ENCODE measurements at places on chromosomes 12 and 14.

DNA sequence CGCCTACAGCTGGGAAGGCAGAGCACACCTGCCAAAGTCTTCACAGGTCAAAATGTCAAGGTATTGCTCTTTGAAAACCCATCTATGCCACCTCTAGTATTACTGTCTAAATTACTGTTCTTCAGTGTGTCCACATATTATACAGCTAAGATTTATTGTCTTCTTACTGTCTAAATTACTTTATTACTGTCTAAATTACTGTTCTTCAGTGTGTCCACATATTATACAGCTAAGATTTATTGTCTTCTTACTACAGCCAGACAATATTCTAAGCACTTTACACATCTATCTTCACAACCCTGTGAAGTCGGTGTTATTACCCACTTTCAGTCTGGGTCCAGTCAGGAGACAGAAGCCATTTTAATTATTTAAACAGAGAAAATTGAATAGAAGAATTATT, 173.9 kb downstream of the MYRFL start:
- DNase-seq = no peak

DNA sequence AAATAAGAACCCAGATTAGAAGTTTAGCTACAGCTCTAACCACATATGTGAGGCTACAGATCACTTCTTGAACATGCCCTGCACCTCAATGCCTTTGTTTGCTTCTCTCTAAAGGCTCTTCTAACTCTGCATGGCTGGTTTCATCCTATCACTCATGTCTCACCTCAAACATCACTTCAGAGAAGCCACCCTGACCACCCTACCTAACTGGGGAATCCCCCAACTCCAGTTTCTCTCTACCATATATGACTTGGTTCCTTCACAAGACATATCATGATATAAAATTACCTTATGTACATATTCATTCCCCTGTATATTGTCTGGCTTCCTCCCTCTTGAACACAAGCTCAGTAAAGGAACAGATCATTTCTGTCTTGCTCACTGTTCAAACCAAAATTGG, 250.2 kb upstream of the GRIP1 start:
- no peak for DNase-seq

- DNase-seq = no peak
Measured at GRCh38 chr12:50207424-50207823, 40.3 kb upstream of the CERS5 start.

GRCh38 chr14:30656190-30656632, 34.1 kb downstream of the SCFD1 start:
- peak; percentile 3 for DNase-seq

DNA sequence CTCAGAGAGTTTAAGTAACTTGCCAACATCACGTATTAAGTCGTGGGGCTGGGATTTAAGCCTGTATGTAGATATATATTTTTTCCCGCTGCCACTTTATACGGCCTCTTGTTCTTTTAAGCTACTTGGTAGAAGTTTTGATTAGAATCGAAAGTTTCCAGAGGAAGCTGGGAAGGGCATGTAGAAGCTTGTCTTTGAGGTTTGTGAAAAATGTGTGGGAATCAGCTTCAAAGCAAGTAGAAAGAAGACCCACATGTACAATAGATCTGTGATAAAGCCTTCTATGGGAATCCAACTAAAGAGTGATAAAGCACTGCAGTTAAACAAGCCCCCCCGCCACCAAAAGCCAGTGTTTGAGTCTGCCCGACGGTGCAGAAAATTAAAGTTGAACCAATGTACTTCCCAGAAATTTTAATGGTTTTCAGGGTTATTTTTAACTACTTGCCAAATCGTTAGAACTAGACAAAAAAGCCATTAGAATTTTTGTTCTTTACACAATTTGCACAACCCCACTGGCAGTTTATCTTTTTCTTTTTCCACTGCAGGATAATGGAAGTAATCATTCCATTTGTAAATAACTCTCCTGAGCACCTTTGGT, 25.5 kb downstream of the SERPINA11 start:
- no peak for DNase-seq

- no peak for DNase-seq
Measured at GRCh38 chr12:6228535-6229223, 28.5 kb downstream of the CD9 start.

DNA sequence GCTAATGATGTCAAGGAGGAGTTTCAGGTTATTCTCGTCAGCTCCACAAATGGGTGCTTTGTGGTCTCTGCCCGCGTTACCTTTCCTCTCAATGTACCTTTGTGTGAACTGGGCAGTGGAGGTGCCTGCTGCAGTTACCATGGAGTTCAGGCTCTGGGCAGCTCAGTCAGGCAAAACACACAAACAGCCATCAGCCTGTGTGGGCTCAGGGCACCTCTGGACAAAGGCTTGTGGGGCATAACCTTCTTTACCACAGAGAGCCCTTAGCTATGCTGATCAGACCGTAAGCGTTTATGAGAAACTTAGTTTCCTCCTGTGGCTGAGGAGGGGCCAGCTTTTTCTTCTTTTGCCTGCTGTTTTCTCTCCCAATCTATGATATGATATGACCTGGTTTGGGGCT, 16.7 kb upstream of the PAPLN start:
- DNase-seq = no peak

- no peak for DNase-seq
Measured at GRCh38 chr12:66235626-66236281, 46.7 kb downstream of the IRAK3 start.

- no peak for DNase-seq
Measured at GRCh38 chr14:21867541-21867940, 193.9 kb upstream of the OR4E1 start.

GRCh38 chr14:104708606-104709268, 15.3 kb upstream of the ADSS1 start:
- DNase-seq = peak; percentile 52

DNA sequence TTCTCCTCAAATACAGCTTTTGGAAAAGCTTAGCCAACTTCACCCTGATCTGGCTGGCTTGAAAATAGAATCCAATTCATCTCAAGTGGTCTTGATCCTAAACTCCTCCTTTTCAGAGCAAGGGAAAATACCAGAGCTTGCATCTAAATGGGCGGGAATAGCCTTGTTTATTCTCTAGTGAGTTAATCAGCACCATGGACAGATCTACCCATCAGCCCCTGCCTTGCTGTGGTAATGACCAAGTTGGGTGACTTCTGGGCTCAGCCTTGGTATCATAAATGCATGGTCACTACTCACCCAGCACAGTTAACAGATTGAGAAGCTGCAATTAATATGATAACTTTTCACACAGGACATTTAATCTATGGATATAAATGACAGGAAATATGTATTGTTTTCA, 196.6 kb downstream of the GLT1D1 start:
- no peak for DNase-seq

- no peak for DNase-seq
Measured at GRCh38 chr12:113884392-113884791, 81.7 kb downstream of the RBM19 start.

DNA sequence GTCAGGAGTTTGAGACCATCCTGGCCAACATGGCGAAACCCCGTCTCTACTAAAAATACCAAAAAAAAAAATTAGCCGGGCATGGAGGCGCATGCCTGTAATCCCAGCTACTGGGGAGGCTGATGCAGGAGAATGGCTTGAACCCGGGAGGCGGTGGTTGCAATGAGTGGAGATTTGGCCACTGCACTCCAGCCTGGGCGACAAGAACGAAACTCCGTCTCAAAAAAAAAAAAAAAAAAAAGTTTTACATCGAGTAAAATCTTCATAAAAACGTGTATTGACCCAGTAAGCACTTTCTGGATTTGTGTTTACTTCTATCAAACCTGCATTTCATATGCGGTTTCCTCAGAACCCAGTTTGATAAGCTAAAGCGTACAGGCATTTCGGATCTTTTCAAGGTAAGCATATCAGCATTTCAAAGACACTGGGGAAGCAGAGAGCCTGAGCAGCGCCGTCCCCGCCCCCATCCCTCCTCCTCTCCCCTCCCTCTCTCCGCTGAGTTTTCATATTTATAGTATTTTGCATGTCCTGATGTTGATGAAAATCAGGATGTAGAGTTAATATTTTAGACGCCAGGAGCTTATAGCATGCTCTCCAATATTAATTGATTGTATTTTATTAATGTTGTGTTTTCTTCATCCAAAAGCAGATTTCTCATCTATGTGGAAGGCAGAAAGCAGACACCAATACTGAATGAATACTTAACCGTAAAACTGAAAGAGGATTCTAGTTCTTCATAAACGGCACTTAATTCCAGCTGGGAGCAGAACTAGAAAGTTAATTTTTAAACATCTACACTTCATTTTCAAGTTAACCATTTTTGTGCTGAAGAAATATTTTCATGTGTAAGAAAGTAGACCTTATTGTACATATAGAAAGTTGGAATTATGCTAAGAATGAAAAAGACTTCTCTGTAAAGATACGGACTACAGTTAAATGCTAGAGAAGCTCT, 9.2 kb upstream of the HIP1R start:
- DNase-seq = no peak

- DNase-seq = no peak
Measured at GRCh38 chr12:53489242-53489864, 9.9 kb downstream of the MAP3K12 start.

- DNase-seq = no peak
Measured at GRCh38 chr12:93679308-93679925, 2.2 kb downstream of the CRADD start.

DNA sequence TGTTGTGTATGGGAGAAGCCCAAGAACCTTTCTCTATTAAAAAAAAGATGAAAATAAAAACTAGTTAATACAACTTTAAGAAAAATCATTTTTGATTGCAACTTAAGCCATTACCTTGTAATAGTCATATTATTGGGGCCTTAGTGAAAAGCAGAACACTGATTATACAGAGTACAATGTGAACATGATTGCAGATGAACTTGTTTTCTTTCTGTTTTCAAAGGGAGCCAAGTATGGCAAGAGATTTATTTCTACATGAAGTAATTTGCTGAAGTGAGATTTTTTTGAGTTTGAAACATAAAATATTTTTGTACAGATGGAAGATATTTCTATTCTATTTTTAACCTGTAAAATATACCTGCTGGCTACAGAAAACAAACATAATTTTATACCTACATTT, 104.9 kb downstream of the GPR135 start:
- DNase-seq = no peak

DNA sequence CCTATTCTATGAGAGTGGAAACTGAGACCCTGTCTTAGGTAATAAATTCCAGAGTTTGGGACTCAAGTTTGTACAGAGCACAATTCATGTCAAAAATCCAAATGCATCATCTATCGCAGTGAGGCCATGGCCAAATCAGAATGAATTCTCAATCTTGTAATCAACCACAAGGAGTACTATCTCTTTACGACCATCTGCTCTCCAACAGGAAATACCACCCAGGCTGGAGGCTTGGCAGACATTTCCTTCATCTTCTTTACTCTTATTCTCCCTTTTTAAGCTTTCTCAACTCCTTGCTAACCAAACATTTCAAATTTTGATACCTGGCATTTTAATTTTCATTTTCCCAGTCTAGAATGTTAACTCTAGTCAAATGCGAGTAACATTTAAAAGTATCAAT, 32.7 kb upstream of the RNU6-7 start:
- DNase-seq = no peak

DNA sequence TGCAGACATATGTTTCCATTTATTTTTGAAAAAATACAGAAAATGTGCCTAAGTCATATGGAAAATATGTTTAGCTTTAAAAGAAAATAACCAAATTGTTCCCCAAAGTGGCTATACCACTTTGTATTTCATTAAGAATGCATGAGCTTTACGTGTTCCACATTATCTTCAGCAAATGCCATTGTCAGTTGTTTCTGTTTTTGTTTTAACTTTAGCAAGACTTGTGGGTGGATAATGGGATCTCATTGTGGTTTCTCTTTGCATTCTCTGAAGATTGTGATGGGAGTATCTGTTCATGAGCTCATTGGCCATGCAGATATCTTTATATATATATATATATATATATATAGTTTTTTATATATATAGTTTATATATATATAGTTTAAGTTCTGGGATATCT, 181.5 kb downstream of the CCER1 start:
- no peak for DNase-seq

Data from T follicular helper cell (primary cell).